ENCODE measurements at places on chromosomes 1 and 21.

GRCh38 chr1:176829261-176829660 is 335.3 kb downstream of the ASTN1 start:
- DNase-seq: no peak

- no peak for DNase-seq
Measured at GRCh38 chr1:27152829-27153548, 1.9 kb downstream of the SLC9A1 start.

GRCh38 chr1:241968611-241969010 is 11.0 kb downstream of the BECN2 start:
- DNase-seq: no peak

GRCh38 chr21:44778094-44778493 is 23.5 kb downstream of the UBE2G2 start:
- DNase-seq: no peak

DNA sequence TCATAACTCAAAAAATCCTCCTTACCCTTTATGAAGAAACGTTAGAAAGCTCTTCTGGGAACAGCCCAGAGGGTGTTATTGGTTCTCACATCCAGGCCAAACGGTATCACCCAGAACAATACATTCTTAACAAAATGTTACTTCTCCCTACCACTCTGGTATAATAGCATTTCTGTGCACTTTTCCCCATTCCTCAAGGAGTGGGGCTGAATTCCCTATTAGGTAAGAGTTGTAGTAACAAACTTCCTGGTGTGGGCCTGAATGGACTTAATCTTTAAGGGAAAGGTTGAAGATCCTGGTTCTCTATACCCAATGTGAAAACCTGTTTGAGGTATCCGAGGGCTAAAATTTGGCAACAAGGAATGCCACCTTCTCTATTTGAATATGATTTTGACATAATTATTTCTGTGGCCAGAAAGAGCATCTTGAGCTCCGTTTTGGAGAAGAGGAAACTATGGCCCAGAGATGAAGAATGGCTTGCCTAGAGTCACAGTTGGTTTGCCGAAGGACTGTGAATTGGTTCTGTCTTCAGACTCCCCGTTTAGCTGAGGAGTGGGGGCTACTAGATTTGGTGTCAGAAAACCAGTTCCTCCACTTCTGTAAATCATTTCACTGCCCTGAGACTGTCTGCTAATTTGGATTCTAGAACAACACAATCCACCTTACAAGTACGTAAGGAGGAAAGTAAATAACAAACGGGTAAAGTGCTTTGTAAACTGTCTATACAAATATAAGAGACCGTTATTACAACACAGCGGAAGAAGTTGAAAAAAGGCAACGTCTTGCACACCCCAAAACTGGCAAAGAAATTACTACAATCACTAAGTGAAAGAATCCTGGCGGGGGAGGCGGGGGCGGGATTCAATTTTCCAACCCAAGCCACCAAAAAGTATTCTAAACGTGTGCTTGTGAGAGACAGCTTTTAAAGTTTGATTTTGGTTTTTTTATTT is 2.3 kb downstream of the ANP32E start:
- DNase-seq: no peak

DNA sequence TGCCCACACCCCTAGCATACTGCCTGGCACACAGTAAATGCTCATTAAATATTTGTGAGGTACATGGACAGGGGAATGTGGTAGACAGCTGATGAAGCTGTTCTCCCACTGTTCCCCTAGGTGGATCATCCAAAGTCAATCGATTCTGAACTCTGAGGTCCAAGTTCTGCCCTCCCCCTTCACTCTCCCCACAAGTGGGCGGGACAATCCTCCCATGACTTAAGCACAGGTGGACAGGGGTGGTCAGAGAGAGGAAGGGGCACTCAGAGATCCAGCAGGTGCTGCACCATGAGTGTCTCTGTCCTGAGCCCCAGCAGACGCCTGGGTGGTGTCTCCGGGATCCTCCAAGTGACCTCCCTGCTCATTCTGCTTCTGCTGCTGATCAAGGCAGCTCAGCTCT is at the start of gene CYP4A22:
Gene CYP4A22 (plus strand): TSS at position 244 of the 400 bp plus-strand sequence. CDS start 45 bp downstream, at position 289.
- DNase-seq: no peak

DNA sequence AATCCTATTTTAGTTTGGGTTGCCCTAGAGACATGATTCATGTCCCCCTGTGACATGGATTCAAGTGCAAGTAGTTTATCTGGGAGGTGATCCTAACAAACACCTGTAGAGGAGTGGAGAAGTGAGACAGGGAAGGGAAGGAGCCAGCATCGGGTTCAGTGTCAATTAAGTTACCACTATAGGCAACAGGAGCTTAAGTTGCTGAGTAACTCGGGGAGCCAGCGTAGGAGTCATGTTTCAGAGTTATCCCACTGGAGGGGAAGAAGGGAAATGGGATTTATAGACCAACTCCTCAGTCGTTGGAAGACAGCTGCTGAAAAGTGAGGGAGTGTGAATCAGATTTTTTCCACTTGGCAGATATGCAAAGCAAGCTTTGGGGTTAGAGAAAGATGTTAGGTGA is 54.9 kb downstream of the SLC30A7 start:
- DNase-seq: no peak

GRCh38 chr1:10132316-10132715 is 78.1 kb upstream of the KIF1B start:
- DNase-seq: no peak

GRCh38 chr1:35629051-35629450 is 12.3 kb downstream of the PSMB2 start:
- DNase-seq: no peak
